ENCODE measurements at places on chromosomes 4 and X. TPM values are rescaled to one million over a fixed set of nuclear protein-coding genes. Genes with fewer than 3 reads are reported as not detected.

DNA sequence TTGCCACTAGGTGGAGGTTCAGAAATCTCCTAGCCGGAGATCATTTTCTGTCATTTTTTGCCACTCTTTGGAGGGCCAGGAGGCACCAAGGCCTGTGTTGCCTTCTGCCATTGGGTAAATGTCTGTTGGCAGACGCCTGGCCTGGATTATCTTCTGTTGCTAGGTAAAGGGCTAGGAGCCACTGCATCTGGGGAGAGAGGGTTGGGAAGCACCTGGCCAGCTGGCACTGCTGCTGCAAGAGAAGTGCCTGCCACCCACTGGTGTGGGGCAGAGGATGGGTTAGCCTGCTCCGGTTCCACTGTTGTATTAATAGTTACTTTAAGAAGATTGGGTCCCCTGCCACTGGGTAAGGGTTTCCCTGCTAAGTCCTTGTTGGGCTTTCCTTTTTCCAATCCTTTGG is 58.1 kb downstream of the AWAT2 start:
- no peak for DNase-seq

DNA sequence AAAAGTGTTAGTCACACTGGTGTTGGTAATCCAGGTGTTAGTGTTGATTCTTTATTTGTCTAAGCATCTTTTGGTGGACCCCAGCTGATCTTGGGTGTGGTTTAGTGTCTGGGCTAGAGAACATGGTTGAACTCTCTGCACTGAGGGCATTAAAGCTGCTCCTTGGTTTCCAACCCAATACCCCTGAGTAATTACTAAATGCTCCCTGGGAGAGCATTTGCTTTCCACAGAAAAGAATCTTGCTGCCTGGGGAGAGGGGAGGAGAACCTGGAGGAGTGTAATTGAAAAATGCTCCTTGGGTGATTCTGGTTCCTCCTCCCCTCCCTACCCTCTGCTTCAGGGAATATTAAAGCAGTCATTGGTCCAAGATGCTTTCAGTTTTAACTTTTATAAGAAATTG is 3.1 kb downstream of the GUCY1B1 start:
- DNase-seq = no peak

DNA sequence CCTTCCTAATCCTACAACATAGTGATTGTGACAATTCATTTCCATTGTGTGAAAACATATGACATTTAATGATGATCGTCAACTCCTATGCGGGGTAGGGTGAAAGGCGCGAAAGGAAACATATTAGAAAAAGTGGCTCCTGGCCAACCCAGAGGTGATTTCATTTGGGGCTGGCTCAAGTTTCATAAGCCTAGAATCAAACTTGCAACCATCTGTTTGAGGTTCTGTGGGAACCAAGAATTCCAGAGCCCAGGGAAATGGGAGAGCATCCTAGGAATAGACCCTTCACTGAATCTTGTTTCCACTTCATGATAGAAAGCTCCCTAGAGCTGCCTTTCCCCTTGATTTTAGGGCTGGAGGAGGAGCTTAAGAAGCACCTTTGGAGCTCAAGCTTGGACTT is 101.3 kb upstream of the EGFL6 start:
- DNase-seq = no peak

DNA sequence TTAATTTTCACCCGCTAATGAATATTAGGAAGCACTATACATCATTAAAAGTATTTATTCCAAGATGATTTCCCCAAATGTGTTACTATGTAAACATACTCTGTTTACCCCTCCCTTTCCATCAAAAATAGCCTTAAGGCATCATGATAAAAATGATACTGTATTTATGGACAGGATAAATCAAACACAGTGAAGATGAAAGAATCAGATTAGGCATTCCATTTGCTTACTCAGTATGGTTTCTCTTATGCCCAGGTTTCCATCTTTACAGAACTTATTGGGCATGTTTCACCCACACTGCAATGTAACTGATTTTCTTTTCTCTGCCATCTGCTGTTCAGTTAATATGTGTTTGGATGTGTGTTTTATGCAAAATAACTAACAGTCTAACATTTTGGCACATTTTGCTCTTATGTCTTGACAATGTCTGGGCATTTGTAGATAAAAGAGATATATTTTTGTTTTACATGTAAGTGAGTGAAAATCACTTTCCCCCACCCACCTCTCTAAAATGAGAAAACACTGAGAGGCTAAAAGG is 445.2 kb downstream of the RPA4 start:
- no peak for DNase-seq

DNA sequence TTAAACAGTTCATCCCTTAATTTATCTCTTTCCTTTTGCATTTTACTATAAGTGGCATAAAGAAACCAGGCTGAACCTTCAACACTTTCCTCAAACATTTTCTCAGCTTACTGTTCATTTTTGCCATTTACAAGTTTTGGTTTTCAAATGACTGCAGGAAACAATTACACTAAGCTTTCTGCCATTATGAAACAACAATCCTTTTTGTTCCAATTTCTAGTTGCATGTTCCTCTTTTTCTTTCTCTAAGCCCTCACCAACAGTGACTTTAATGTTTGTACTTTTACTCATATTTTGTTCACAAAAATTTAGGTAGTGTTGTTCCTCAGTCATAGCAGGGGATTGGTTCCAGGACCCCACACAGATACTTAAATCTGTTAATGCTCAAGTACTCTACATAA is 1526.1 kb downstream of the STIM2 start:
- DNase-seq = no peak

DNA sequence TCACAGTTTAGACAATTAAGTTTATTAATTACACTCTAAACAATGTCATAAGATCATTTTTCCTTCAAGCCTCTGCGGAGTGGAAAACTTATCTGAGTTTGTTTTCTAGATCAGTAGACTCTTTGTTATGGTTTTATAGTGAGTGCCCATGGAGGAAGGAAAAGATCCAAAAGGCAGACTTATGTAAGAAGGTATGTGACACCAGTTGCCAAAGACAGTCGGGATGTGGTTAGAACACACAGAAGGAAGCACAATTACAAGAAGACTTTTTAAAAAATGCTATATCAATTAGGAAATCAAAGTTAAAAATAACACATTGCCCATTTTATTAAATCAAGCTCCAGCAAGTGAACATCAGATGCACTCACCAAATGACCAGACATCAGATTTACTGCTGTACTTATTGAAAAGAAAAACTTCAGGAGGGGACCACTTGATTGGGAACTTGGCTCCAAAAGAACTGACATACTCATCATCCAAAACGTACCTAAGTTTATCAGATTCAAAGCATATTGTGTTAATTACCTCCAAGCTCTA is 57.1 kb downstream of the NIPAL1 start:
- DNase-seq = no peak

The MED12 gene
- 44.5 TPM for total RNA-seq

GRCh38 chr4:172982151-172982590 is 186.4 kb upstream of the GALNT7 start:
- no peak for DNase-seq

DNA sequence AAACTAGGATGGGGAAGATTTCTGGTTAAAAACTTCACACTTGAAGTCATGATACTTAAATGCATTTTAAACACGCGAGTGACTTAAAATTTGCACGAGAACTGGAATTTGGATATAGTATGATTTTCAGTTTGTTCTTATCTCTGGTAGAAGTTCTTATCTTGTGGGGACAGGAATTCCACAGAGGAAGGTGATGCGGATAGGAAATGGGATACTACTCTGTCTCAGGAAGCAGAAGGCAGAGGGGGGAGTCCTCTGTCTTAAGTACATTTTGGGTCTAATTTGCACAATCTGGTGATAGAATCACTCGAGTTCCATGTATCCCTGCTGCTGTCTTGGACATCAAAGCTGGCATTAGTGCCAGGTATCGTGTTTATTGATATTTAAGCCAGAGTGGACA is 53.3 kb downstream of the TLL1 start:
- no peak for DNase-seq

GRCh38 chr4:147303174-147303872 is 177.6 kb upstream of the EDNRA start:
- DNase-seq = no peak

The RBM47 gene
- 0.27 TPM for total RNA-seq

GRCh38 chrX:46967547-46967946 is 55.3 kb downstream of the JADE3 start:
- no peak for DNase-seq

- peak; percentile 13 for DNase-seq
Observed at GRCh38 chrX:153816831-153817690, 13.3 kb downstream of the PDZD4 start.

DNA sequence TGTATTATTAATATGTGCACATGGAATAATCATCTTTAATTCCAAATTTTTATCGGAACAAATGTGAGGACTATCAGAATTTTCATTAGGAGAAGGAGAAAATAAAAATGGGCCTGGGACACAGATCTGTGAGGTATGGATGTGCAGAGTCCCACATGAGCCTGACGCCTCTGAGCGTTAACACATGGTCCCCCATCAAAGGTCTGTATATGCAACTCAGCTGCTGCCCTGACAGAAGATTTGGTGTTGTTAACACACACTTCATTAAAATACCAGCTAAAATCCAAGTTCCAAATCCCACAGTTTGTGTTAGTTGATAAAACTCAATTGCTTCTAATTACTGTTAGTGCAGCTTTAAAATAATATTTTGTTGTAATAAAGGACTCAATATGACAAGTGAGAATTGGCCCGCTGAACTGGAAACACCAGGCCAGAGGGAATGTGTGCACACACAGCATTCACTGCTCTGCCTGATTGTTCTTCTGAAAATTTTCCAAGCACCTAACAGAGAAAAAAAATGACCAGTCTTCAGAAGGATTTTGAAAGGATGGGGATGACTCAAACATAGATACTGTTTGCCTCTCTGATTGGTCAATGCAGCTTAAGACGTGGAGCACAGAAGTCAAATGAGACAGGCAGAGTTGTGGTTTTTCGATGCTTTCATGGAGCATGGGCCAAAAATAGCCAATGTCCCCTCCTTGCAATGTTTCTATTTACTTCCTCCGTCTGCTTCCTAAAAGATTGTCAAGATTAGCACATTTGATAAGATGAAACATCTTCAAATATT is 266.6 kb downstream of the NKX6-1 start:
- DNase-seq = no peak

- DNase-seq = no peak
Observed at GRCh38 chr4:24570574-24571236, 13.6 kb downstream of the DHX15 start.

DNA sequence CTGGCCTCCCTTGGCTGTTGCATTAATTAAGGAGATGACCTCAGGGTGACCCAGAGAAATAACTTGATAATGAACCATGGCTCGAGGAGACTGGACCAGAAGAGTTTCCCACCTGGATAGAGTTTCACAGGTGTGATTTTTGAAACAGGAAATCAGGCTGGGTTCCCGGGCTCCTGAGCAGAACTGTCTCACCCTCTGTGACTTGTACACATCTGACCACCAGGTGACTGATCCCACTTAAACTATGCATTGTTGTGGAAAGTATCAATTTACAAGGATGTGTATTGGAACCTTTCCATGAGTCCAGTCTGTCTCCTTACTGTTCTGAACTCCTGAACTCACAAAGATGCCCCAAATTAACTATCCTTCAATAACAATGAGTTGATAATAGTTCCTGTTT is 220.3 kb downstream of the PTTG2 start:
- DNase-seq = no peak

The PRKG2 gene
- 0.39 TPM for total RNA-seq

GRCh38 chr4:187333151-187333550 is 609.5 kb upstream of the FAT1 start:
- DNase-seq = no peak

GRCh38 chr4:105923497-105924238 is 28.4 kb downstream of the NPNT start:
- DNase-seq = no peak

The PPP1R2C gene
- total RNA-seq = not detected

The DRD5 gene
- total RNA-seq = not detected

Data from CD4-positive, alpha-beta T cell (primary cell).